ENCODE measurements at places on chromosomes 13 and 19. TPM values are rescaled to one million over a fixed set of nuclear protein-coding genes. Genes with fewer than 3 reads are reported as not detected.

- no peak for DNase-seq
Measured at GRCh38 chr13:97392020-97392419, 41.9 kb upstream of the RAP2A start.

Gene CYP4F2
- not detected for total RNA-seq

GRCh38 chr19:16077984-16078758, 1.9 kb downstream of the TPM4 start:
- no peak for DNase-seq

Gene NR2F6
- 4.6 TPM for total RNA-seq

- DNase-seq, result no peak
Measured at GRCh38 chr13:37966266-37966665, 96.7 kb upstream of the TRPC4 start.

DNA sequence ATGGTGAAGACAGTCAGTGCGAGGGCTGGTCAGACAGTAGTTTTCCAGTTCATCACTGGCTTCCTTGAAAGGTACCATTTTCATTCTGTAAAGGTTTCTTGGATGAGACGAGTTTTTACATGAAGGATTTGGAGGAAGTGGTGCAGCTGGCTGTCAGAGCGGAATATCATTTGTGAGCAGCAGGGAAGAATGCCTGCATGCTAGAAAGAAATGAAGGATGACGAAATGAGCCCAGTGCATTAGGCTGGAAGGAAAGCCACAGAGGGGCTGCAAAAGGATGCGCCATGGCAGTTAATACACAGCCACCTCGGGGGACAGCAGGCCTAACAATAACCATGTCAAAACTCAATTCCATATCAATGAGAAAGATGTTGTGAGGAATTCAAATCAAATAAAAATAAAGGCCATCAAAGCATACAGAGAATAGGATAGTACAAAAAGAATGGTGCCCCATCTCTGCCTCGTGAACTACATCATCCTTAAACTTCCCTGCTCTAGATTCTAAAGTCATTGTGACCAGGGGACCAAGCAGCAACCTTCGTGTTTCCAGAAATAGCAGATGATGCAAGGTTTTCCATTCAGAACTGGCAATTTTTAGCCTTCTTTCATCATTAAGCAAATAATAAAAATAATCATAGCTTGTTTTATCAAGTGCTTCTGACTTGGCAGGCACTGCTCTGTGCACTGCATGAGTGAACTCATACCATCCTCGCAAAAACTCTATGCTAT, 504.2 kb downstream of the RFC3 start:
- no peak for DNase-seq

Gene GADD45B
- 291 TPM for total RNA-seq

DNA sequence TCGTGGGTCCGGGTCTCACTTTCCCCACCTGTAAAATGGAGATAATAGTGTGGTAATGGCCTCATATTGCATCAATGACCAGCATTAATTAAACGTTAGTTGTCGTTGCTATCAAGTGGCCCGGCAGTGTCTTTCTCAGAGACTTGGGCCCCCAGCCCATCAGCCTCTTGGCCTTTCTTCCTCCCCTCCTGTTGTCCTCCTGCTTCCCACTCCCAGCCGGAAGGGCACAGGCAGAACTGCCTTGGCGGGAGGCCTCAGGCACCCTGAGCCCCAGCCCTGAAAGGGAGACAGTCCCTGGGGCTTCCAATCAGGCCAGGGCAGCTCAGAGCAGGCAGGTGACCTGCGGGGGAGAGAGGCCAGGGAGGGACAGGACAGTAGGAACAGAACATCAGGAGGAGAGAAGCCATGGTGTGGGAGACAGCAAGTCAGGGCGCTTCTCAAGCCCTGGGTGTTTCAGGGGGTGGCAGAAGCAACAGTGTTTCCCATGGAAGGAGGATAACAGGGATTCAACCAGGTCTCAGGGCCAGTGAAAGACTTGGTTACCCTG, 4.6 kb downstream of the MARK4 start:
- no peak for DNase-seq

GRCh38 chr19:44694184-44694579, 4.8 kb upstream of the CEACAM16 start:
- no peak for DNase-seq

GRCh38 chr13:45674908-45675307, 27.2 kb upstream of the CBY2 start:
- DNase-seq, result no peak

GRCh38 chr13:109273326-109273751, 513.0 kb downstream of the IRS2 start:
- DNase-seq, result no peak

- DNase-seq, result no peak
Measured at GRCh38 chr19:44755219-44755618, 6.7 kb downstream of the BCL3 start.
